ENCODE measurements at places on chromosomes 13 and 19.

GRCh38 chr19:45793876-45794275 is 1.2 kb upstream of the DMWD start:
- no peak for DNase-seq

- DNase-seq, result no peak
These were observed 10.8 kb downstream of the LCP1 start for GRCh38 chr13:46171217-46171616.

DNA sequence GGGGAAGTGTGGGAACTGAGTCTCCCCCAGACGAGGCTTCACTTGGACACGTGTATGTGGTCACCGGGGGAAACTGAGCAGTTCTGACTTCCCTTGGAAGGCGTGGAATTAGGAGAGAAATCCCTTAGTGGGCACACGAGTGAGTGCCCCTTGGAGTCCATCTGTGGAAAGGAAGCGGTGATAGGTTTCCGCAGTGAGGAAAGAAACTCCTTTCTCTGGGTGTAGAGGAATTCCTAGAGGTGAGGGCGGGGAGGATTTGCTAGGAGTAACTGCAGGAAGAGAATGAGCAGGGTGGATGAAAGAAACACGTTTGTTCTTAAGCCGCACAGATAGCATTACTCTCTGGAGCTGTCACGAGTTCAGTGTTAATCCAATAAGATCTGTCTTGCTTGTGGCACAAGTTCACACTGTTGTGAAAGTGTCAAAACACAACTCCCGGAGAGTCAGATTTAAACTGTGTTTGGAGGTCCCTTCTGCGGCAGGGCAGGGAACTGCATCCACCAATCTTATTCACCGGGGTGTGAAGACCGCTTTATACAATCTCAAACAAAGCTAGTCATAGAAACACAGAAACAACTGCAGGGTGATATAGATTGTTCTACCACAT is 1.2 kb downstream of the KL start:
- DNase-seq, result no peak

GRCh38 chr13:30857636-30858035 is 48.4 kb upstream of the MEDAG start:
- DNase-seq, result no peak

GRCh38 chr19:1961000-1961883 is 20.3 kb downstream of the CSNK1G2 start:
- DNase-seq, result no peak

GRCh38 chr13:46303742-46304385 is 83.2 kb downstream of the RUBCNL start:
- no peak for DNase-seq

- no peak for DNase-seq
These were observed 162.4 kb downstream of the PCDH20 start for GRCh38 chr13:61253105-61253877.

DNA sequence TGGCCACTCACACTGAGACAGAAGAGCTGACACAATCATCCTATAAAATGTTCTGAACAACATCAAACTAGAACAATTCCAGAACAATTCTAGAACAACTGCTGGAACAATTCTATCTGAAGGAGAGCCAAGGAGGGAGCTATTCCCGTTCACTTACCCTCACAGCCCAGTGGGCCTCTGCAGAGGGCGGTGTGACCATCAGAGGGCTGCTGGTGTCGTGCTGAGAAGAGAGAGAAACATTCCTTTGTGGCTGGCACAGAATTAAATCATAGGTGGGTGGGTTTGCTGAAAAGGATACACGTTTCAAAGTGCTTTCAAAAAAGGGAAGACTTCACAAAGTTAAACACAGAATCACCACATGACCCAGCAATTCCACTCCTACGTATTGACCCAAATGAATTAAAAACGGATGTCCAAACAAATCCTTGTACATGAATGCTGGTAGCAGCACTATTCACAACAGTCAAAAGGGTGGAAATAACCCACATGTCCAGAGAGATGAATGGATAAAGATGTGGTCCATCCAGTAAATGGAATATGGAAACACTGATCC is 34.9 kb downstream of the EPS15L1 start:
- DNase-seq, result no peak

DNA sequence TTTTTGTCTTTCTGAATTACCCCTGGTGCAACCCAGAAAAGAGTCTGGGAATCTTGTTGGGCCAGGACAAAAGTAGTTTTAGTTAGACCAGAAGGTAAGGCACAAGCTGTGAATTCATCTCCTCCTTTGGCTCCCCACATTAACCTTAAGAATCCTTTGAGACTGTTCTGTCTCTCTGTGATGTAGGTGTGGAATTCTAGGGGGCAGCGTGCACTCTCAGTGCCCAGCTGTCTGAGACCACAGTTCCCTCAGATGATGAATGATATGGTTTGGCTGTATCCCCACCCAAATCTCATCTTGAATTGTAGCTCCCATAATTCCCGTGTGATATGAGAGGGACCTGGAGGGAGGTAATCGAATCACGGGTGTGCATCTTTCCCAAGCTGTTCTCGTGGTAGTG is 43.9 kb downstream of the ZNF506 start:
- DNase-seq, result no peak

DNA sequence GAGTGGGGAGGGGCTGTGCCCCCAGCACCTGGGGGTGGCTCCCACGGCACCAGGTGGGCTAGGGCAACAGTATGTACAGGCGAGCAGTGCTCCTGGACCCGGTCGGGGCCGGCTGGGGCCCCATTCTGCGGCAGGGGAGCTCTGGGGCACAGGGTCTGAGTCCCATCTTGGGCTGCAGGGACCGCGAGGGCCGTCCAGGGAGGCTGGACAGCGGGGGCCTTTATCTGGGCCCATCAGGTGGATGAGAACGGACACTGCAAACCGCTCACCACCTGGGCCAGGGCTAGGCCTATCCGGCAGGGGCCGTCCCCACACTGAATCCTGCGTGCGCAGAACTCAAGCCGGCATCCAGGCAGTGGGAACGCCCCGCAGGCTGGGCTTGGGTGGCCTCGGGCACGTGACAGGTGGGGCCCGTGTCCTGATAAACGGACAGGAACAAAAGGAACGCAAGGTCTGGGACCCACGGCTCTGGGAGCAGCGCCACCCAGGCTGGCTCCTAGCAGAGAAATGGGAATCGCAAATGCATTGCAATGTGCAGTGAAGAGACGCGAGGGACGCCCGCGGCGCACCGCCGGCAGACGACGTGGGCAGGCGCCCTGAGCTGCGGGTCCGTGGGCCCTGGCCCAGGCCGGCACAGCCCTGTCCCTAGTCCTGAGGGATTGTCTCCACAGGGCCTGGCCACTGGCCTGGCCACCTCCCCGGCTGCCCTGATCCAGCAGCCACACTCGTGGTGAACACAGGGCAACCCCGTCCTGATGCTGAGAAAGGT is 29.7 kb downstream of the BTBD2 start:
- no peak for DNase-seq

DNA sequence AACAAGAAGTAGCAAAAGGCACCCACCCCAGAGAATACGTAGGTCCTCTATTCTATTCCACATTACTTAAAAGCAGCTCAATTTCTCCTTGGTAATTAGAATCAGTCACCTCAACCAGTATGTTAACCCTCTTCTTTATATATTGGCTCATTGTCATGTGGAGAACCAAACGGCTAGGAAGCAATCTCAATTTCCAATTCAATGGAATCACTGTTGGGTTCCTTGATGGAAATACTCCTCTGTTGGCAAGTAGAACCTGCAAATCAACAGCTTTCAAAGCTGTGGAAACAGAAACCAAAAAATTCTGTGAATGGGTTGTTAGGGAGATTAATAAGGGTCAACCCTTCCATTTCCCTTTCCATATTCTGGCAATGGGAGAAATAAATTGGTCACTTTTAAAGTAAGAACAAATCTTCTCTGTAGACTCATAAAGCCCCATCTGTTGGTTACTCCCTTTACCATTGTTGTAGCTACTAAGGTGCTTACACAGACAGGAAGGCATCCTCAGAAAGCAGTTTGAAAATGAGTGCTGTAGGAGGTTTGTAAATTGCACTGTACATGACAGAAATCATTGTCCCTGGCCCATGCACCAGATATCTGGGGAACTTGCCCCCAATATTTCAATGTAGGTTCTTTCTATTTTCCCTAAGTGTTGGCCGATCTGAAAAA is 138.6 kb upstream of the UFM1 start:
- DNase-seq, result no peak

GRCh38 chr13:49840266-49840665 is 47.8 kb upstream of the KPNA3 start:
- no peak for DNase-seq

- no peak for DNase-seq
These were observed 54.5 kb upstream of the MTIF3 start for GRCh38 chr13:27504868-27505194.

- no peak for DNase-seq
These were observed 13.3 kb downstream of the ZC3H4 start for GRCh38 chr19:47100290-47100689.

DNA sequence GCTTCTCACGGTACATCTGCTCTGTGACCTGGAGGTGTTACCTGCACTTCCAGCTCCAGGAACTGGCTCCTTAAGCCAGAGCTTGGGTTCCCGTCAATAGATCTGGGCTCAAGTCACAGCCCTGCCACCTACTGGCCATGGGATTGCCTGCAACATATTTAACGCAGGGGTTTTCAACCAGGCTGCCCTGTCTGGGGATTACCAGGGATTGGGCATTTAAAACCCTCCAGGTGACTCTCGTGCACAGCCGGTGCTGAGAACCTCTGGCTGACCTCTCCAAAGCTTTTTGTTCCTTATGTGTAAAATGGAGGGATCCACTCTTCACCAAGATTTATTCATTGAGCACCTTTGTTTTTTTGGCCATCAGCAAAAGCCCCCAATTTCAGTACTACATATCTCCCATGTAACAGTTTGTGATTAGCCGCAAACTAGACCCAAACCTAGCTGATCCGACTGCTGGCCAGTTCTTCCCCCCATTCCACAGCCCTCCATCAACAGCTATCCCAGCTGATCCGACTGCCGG is 76.6 kb upstream of the STK24 start:
- peak; percentile 73 for DNase-seq

DNA sequence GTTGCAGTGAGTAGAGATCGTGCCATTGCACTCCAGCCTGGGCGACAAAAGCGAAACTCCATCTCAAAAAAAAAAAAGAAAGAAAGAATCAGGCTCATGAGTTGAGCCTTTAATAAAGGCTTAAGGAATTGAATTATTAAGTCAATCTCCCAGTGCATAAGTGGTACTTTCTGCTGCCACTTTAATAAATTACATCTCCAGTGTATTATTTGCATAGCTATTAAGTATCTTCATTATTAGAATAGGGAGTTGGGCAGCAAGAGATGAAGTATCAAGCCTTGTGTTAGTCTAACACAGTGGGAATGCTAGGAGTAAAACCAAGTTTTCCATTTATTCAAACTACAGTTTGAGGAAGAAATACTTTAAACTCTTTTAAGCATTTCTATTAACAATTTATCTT is 15.6 kb upstream of the FAM124A start:
- no peak for DNase-seq

DNA sequence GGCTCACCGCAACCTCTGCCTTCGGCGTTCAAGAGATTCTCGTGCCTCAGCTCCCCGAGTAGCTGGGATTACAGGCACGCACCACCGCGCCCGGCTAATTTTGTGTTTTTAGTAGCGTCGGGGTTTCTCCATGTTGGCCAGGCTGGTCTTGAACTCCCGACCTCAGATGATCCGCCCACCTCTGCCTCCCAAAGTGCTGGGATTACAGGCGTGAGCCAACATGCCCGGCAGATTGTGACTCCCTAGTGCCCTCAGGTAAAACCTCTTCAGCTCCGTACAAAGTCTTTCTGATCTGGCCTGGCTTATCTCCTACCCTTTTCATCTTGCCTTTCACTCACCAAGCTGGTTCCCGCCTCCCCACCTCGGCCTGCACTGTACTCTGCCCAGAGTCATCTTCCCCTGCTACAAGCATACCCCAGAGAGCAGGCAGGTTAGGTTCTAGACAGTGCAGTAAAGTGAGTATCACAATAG is 15.0 kb downstream of the BICRA start:
- DNase-seq, result no peak

- no peak for DNase-seq
These were observed 546.6 kb downstream of the KCTD12 start for GRCh38 chr13:76339649-76340048.

- DNase-seq, result no peak
These were observed 597.9 kb upstream of the PCDH9 start for GRCh38 chr13:67827992-67828391.

DNA sequence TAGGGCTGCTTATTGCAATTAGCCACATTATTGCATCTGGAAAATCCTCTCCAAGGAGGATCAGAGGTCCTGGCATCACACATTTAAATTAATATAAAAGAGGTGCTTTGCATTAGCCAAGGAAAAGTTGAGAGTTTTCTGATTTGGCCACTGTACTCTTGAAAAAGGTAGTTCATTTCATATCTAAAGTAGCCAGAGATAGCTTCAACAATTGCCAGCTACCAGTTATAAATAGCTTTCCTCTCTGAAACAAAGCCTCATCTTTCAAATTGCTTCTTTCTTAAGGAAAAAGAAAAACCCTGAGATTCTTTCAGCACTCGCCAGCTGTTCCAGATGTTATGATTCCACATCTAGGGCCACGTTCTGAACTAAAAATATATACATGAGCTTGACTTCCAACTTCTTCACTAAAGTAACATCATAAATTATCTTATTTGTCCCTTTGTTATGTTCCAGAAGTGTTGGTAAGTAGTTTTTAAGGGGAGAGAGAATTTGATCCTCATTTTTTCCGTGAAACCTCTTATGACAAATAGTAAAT is 69.6 kb downstream of the ERCC5 start:
- no peak for DNase-seq

- no peak for DNase-seq
These were observed 1364.9 kb upstream of the MIR17HG start for GRCh38 chr13:89982407-89983095.

GRCh38 chr13:23450340-23451046 is 17.0 kb upstream of the SACS start:
- no peak for DNase-seq

- DNase-seq, result no peak
These were observed 196.1 kb upstream of the RXFP2 start for GRCh38 chr13:31543190-31543589.

DNA sequence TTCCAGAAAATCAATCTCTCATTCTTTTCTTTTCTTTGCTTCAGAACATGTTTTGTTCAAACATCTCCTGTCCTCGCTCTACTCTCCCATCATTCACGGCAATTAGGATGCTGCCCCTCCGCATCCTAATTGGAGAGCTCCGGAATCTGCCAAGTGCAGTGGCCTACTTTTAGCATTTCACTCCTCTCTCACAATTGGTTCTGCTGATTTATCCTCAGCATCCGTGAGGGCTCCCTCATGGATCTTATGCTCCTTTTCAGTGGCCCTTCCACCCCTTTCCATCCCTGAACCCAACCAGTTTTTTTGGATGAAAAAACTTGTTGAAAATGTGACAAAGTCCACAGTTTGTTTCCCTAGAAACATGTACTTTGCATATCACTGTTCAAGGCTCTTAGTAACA is 22.4 kb downstream of the AMER2 start:
- no peak for DNase-seq

DNA sequence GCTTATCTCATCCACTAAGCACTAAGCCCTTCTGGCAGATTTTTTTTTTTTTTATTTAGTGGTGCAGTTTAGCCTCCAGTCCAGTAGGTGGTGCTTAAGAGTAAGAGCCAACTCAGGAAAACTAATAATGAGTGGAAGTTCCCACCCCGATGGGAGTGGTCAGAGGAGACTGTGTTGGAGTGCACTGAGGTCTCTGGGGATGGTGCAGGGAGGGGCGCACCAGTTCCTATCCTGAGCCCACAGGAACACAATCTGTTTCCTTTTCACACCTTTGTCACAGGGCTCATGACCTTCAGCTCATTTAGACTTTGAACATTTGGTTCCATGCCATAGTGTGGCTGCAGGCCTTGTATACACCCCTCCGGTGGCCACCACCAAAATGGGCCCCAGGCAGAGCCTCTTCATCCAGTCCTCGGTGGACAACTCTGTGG is 367.4 kb downstream of the SPRY2 start:
- no peak for DNase-seq
